Fibroblast of villous mesenchyme (primary cell): ENCODE measurements at places on chromosomes 7 and 10.

- peak; percentile 61 for DNase-seq
These were observed 46.8 kb downstream of the IPMK start for GRCh38 chr10:58220769-58221451.

- peak; percentile 13 for DNase-seq
These were observed 348.0 kb downstream of the GPAM start for GRCh38 chr10:111835574-111835973.

- DNase-seq, result no peak
These were observed 36.7 kb downstream of the DNAH11 start for GRCh38 chr7:21579341-21580072.

- DNase-seq, result no peak
These were observed 23.2 kb upstream of the PRRT4 start for GRCh38 chr7:128384726-128385125.
